Activated CD4-positive, alpha-beta T cell treated with anti-CD3 and anti-CD28 coated beads for 4 hours (primary cell): ENCODE measurements at places on chromosomes 2 and 18.

GRCh38 chr2:134296301-134296700 is 42.4 kb downstream of the MGAT5 start:
- no peak for DNase-seq

GRCh38 chr2:115389024-115389423 is 946.6 kb downstream of the DPP10 start:
- DNase-seq, result no peak

- no peak for DNase-seq
Observed at GRCh38 chr2:71043531-71044407, 24.7 kb upstream of the NAGK start.

- peak; percentile 14 for DNase-seq
Observed at GRCh38 chr18:23703057-23703986, 14.1 kb downstream of the LAMA3 start.

GRCh38 chr2:81247648-81248047 is 943.1 kb upstream of the LRRTM1 start:
- DNase-seq, result no peak

DNA sequence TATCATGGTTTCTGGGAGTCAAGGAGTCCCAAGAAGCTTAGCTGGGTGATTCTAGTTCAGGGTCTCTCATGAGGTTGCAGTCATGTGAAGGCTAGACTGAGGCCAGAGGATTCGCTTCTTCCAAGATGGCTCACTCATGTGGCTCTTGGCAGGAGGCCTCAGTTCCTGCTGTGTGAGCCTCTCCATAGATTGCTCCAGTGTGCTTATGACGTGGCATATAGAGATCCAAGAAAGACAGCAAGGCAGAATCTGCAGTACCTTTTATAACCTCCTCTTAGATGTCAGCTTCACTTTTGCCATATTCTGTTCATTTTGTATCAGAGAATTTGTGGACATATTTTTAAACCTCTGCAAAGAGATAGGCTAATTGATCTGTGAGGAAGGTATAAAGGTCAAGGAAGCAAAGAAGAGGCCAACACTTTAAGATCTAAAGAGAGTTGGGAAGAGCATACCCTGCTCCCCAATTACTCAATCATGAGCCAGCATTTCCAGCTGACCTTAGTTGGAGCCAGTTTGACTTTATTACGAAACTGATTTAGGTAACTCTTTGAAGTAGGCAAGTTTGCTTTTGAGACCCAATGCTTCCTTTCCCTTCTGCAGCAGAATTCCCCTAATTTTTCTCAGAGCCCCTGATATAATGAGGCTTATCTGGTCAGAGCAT is 134.7 kb downstream of the EML6 start:
- no peak for DNase-seq

DNA sequence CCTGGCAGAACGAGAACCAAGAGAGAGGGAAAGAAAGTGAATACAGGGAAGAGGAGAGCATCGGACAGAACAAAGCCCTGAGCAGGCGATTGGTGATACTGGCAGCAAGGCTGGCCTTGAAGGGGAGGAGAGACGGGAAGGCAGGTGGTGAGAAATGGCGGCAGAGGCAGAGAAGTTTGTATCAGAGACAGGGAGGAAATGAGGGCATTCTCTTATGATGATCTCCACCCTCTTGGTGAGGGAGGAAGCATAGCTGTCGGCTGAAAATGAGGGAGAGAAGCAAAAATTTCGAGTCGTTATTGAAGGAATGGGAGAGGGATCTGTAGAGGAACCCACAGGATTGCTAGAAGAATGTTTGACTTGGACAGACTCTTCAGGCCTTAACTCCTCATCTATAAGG is 80.6 kb downstream of the CLIP4 start:
- no peak for DNase-seq

DNA sequence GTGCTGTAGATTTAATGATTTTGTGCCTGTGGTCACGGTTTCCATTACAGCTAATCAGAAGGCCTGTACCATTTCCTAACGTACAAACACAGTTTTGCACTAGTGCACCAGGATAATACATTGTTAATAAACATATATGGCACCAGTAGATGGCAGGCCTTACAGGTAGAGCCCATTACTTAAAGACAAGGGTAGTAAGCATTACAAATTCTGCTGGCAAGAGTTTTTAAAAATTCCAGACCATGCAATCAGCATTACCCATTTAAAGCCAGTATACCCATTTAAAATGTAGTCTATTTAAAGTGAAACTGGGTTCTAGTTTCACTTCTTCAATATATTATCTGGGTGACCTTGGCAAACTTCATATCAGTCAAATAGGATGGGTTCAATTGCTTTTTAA is 224.2 kb downstream of the NUP35 start:
- no peak for DNase-seq

DNA sequence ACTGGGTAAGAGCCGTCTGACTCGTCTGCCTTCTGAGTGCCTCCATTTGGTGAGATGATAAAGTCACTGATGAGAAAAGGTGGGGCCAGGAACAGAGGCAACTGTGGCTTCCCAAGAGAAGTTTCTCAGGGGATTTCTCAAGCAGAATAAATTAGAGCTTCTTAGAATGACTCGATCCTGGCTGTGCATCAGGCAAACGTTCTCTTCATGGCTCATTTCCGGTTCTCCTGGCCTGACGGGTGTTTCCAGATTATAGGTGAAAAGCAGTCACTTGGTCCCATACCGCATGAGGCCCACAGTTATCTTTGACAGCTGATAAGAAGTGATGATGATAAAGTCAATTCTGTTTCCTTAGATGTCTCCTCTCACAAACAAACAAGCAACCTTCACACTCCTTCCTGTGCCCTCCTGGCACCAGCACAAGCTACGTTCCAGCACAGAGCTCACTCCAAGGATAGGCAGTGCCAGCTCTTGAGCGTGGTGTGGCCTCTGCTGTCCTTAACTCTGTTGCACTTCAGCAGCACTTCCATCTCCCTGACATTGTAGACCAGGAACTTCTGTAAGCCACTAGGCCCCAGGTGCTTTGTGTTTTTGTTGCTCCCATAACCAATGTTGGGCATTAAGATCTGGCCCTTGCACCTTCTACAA is 37.8 kb upstream of the KCNF1 start:
- no peak for DNase-seq

DNA sequence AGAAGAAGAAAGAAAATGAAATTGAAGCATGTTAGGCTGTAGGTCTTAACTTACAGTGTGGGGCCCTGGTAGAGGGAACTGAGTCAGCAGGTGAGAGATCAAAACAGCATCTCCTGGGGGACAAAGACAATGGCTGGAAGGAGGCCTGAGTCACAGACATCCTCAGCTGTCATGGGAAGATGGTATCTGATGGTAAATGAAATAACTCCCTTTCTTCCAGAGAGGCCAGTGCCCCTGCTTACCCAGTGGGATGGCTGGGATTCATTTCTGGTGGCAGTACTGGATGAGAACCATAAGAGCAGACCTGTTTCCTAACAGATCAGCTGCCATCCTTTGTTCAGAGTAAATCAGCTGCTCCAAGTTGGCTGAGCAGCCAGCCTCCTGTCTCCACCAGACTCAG is 251.3 kb upstream of the EPAS1 start:
- DNase-seq, result no peak

GRCh38 chr18:48151421-48152065 is 221.1 kb upstream of the SMAD2 start:
- no peak for DNase-seq

DNA sequence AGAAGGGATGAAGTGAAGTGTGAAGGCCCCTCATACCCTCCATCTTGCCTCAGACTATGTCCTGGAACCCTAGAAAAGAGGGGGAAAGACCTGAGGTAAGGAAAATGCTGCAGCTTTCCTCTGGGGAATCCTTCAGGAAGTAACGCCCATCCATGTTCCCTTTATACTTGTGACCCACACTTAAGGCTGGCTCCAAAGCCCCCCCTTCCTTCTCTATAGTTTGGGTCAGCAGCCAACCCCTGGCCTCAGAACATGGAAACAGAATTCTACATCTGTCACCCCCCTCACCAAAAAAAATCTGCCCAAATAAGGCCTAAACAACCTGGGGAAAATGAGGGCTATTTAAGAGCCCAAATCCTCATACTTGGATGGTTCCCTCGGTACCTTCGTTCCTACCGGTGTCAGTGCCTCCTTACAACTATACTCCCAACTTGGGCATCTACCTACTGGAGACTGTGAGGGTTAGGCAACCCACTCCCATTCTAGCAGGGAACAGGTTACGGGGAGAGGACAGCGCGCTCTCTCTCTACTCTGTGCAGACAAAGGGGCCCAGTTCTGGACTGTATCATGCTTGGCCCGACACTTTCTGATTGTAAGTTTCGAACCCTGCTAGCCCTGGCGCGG is 689 bp downstream of the OST4 start:
- no peak for DNase-seq

DNA sequence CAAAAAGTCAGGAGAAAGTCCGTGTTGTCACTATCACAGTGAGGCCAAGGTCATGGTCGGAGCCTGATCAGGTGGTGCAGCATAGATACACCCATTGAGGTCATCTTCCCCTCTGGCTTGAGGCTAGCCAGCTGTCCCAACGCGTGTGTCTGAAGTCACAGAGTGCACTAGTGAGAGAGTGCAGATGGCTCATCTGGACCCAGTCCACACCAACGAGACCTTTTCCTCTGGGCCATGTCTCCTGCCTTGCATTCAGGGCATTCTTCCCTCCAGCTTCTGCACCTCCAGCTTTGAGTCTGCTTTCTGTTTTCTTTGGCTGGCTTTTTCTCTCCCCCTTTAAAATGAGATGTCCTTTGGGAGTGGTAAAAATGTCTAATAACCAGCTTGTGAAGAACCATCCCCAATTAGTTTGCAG is 146.9 kb downstream of the TDRD15 start:
- no peak for DNase-seq

DNA sequence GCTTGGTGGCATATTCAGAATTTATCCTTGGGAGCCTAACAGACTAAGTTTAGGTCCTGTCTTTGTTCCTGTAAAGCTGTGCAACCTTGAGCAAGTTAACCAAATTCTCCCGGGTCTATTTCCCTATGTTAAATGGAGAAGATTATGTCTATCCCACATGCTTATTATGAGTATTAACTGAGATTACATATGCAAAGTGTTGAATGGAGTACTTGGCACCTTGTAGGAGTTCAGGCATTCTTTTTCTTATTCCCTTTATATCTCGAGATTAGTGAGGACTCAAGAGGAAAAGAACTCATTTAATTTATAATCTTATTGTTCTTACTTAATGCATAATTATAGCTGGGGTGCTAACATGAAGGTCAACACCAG is 184.6 kb downstream of the FMNL2 start:
- no peak for DNase-seq

- no peak for DNase-seq
Observed at GRCh38 chr2:206115026-206115578, 29.1 kb upstream of the INO80D start.

DNA sequence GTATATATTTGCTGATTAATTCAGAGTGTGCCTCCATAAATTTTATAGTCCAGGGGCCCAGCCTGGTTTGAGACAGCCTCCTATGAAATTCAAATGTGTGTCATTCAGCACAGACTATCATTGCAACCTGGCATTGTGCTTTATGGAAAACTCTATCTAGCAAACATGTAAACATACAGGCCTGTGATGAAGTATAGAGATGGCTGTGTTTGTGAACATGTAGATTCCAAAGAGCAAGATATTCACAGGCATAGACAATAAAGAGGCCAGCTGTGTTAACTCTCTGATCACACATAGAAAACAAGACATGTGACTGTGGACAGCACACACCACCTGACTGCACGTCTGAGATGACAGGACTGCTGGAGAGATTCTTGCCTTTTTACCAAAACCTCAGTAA is 297.9 kb downstream of the EN1 start:
- no peak for DNase-seq

- no peak for DNase-seq
Observed at GRCh38 chr2:39845460-39846146, 66.5 kb upstream of the THUMPD2 start.

DNA sequence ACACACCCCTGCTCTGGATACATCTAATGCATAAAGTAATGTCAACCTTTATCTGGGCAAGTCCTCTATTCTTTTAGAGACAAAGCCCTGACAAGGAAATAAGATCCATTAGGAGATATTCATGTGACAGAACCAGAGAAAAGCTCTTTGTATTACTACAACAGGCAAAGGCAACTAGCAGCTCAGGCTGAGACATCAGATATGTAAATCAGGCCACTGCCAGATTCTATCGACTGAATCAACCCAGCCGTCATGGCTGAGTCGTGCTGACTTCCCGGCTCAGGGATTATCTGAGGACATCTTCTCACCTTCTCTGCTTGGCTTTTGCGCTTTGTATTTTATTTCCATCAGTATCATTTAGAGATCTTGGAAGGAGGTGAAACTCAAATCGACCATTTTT is 294.5 kb downstream of the PLCL1 start:
- no peak for DNase-seq

GRCh38 chr2:12110074-12110473 is 363.6 kb downstream of the LPIN1 start:
- DNase-seq, result no peak

GRCh38 chr2:11073251-11073650 is 82.0 kb upstream of the SLC66A3 start:
- DNase-seq, result no peak

GRCh38 chr2:37771600-37772088 is 100.2 kb upstream of the CDC42EP3 start:
- DNase-seq, result no peak

DNA sequence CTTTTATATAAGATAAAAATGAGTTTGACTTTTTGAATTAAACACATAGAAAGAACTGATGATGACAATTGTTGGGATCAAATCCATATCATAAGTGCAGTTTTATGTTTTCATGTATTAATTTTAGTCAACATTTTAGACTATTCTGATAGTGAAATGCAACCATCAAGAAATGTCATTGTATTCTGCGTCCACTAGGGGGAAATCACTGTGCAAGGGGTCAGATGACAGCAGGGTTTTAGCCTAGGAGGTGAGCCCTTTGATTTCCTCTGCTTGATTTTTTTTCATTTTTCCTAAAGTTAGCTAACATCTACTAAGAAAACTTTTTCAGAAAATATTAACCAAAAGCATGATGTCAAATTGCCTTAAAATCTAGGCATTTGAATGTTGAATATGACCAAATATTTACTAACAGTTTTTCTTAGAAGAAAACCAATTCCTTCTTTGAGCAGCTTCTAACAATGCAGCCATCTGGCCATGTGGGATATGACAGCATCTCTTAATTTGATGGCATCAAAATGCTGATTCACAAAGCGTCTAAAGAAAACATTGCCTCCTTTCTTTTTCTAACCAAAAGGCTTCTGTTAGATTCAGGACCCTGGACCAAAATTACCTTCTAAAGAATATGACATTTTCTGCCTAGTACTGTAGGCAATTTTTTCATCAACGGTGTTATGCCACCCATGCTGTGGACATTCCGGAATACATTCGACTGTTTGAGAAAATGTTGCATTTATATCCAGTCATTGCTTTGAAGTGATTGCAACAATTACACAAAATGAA is 141.5 kb downstream of the SPHKAP start:
- DNase-seq, result no peak
